ENCODE measurements at places on chromosomes 1 and 21.

DNA sequence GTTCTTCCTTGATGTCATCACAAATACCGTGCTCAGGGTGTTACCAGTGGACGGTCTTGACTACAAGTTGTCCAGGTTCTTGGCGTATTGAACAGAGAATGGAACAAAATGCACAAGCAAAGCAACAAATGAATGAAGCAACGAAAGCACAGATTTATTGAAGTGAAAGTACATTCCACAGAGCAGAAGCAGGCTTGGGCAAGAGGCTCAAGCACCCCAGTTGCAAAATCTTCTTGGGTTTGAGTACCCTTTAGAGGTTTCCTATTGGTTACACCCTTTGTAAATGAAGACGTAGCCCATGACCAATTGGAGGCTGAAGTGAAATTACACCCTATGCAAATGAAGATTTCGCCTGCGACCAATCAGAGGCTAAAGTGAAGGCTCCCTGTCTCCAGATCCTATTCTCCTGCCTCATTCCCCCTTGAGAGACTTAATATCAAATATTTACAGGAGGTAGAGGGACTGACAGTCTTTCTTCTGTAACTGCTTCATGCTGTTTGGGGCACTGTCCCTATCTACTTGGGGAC lies 38.3 kb downstream of the YY1AP1 start:
- no peak for DNase-seq

DNA sequence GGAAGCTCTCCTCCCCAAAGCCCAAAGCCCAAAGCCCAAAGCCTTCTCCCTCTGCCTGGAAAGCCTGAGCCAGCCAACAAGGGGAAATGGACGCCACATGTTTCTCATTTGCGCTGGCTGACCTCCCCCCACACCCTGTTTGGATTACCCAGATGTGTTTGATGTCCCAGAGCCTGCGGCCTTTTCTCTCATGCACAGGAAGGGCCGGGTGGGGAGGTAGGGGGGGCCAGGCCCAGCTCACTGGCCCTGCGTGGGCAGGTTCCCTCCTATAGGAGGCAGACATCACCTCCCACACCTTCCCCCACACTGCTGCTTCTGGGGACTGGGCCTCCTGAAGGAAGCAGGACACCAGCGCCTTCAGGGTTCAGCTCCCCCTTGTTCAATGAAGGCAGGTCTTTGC lies 116.3 kb downstream of the NAV1 start:
- DNase-seq = no peak

GRCh38 chr21:42081931-42082381 lies 10.8 kb downstream of the UMODL1 start:
- peak; percentile 33 for DNase-seq

DNA sequence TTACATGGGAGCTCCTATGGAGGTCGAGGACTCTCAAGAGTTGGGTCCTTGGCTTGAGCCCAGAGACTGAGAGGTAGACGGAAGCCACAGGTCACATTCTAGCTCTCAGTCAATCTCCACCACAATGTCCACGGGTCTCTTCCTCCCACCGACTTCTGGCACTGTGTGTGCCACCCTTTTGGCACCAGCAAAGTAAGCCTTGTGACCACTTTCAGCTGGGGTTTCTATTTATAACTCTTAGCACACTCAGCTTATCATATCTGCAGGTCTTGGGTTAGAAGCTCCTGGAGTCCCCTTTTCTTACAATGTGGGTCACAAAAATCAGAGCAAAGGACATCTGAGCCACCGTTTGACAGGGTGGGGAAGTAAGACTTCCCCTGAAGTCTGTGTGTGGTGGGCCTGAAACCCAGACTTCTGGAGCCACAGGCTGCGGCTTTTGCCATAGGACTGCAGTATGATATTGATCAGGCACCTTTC lies 28.3 kb downstream of the NCMAP start:
- DNase-seq = no peak

GRCh38 chr1:6111571-6111970 lies 65.9 kb downstream of the KCNAB2 start:
- DNase-seq = no peak

DNA sequence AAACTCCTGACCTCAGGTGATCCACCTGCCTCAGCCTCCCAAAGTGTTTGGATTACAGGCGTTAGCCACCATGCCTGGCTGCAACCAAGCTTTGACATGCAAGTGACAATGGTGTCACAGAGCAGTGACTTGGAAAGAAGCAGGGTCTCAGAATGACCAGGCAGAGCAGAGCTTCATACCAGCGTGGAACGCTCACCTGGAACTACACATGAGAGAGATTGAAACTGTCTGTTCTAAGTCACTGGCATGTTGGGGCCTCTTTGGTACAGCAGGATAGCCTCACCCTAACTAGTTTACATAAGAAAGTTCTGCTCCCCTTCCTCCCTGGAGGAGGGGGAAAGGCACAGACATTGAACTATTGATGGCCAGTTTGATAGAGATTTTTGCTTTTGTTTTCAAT lies 47.5 kb upstream of the ITPKB start:
- DNase-seq = no peak

DNA sequence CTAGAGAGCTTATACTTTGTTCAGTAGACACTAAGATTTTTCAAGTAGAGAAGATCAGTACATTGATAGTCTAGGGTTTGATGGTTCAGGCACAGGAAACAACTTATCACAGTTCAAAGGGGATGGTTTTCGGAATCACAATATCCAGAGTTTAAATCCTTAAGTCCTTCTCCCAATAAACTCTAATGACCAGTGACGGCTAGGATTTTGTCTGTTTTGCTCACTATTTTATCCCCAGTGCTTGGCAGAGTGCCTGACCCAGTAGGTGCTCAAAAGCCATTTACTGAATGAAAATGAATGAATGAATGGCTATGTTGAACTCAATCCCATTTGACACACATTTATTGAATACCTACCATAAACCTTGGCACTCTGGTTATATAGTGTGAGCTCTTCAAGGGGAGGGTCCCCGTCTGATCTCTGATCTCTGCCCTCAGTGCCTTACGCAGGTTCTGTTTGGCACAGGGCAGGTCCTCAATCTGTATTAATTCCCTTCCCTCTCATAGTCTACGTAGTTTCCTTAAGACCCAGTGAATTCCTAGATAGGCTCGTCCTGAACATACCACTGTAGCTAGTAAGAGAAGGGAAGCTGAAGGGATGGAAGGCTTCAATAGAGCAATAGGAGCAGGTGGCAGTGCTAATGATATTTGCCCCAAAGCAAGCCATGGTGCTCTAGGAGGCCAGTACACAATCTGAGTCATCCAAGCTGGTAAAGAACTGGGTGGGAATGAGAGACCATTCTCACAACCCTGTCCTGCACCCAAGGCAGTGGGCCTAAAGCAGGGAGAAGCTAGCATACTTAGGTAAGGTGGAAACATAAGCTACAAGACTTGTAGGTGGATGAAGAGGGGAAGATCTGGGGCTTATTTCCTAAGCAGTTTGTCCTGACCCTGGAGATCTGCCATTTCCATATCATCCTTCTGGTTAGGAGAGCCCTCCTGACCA lies 53.4 kb downstream of the DMAP1 start:
- no peak for DNase-seq
